Endothelial cell (in vitro differentiated cells): ENCODE measurements at places on chromosomes 4 and X.

GRCh38 chrX:10401239-10401638, 219.1 kb downstream of the MID1 start:
- no peak for DNase-seq

- peak; percentile 72 for DNase-seq
These were observed 1.1 kb upstream of the DKK2 start for GRCh38 chr4:107037199-107037584.

GRCh38 chr4:80841587-80842281, 188.8 kb upstream of the BMP3 start:
- no peak for DNase-seq

- DNase-seq: no peak
These were observed 299.1 kb upstream of the BMP3 start for GRCh38 chr4:80731436-80731835.

GRCh38 chr4:24924309-24924781, 11.5 kb upstream of the CCDC149 start:
- no peak for DNase-seq

DNA sequence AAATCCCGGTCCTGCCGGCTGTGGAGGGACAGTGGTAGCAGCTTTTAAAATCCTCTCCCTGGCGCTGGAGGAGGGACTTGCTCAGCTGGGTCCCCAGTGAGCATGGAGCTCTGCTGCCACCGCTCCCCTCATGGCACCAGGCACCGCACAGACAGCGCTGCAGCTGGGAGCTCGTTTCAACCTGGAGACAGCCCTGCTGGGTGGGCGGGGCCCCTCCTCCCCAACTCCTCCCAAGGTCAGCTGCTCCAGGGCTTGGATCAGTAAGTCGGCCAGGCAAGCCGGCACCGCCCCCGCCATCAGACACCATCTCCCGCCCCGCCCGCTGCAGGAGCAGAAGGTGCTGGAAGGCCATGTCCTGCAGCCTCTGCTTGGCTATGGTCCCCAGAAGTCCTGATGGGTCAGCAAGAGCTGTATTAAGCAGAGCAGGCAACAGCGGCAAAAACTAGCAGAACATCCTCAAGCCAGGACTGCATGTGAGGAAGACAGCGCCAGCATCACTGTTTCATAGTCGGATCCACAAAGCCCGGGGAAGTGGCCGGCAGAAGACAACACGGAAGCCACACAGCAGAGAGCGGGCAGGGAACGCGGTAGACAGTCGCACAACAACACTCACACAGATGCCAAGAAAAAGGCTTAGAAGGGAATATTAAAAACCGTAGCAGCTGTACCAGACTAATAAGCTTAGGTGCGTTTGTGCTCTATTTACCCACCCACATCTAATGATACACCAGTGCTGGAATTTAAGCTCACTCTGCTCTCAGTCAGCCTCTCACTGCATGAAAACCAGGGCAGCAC, 16.2 kb downstream of the ZFYVE28 start:
- no peak for DNase-seq

DNA sequence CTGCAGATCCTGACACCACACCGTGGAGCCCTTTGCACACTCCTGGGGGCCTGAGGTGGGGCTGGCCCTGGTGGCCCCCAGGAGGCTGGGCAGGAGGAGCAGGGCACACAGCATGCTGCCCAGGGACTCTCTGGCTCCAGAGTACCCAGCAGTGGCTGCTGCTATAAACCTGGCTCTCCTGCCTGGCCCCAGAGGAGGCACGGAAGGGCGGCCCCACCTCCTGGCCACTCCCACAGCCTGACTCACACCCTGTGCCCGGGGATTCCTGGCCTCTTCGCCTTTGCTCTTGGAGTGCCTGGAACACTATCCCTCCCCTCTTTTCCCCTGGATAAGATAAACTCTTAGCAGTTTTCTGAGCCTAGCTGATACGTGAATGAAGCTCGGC, at the start of gene PSAPL1:
TSS of gene PSAPL1 (minus strand) at position 165 of the 385 bp plus-strand sequence. CDS start at position 114, 51 bp downstream.
- DNase-seq: no peak

DNA sequence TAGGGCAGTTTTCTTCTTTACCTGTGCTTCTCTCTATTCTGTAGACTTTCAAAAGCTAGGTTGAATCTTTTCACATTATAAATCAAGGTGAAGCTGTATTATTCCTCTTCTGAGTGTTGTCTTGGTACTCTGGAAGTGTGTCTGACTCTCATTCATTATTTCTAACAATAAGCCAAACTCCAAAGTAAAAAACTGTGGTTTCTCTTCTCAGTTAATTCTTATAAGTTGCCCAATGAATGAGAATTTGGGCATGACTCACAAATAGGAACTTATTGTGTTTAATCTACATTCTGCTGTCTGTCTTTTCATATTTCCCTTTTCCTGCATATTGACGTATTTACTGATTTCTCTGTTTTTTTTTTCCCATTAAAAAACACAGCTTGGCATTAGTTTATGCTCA, 714.5 kb downstream of the CCSER1 start:
- DNase-seq: no peak

GRCh38 chr4:74896595-74896994, 36.3 kb upstream of the PARM1 start:
- DNase-seq: no peak

DNA sequence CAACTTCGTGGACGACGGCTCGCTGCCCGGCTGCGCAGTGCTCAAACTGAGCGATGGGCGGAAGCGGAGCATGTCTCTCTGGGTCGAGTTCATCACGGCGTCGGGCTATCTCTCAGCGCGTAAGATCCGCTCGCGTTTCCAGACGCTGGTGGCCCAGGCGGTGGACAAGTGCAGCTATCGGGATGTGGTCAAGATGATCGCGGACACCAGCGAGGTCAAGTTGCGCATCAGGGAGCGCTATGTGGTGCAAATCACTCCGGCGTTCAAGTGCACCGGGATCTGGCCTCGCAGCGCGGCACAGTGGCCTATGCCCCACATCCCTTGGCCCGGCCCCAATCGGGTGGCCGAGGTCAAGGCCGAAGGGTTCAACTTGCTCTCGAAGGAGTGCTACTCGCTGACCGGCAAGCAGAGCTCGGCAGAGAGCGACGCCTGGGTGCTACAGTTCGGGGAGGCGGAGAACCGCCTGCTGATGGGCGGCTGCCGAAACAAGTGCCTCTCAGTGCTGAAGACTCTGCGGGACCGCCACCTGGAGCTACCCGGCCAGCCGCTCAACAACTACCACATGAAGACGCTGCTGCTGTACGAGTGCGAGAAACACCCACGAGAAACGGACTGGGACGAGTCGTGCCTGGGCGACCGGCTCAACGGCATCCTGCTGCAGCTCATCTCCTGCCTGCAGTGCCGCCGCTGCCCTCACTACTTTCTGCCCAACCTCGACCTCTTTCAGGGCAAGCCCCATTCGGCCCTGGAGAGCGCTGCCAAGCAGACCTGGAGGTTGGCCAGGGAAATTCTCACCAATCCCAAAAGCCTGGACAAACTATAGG, 1.5 kb downstream of the MAB21L2 start:
- DNase-seq: peak; percentile 53

- no peak for DNase-seq
These were observed 11.3 kb downstream of the RGS12 start for GRCh38 chr4:3303923-3304710.

GRCh38 chrX:104330966-104331365, 76.2 kb upstream of the ESX1 start:
- DNase-seq: no peak

DNA sequence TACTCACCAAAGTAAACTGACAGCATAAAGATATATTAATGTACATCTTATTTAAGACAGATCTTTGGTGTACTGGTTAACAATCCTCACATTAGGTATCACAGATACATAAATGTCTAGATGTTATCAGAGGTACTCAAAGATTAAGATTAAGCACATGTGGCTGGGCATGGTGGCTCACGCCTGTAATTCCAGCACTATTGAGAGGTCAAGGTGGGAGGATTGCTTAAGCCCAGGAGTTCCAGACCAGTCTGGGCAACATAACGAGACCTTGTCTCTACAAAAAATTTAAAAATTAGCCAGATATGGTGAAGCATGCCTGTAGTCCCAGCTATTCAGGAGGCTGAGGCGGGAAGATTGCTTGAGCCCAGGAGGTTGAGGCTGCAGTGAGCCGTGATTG, 145.7 kb upstream of the SH3RF1 start:
- DNase-seq: no peak
